ENCODE measurements at places on chromosomes 6 and 20.

GRCh38 chr6:35638679-35639078 is 50.0 kb downstream of the FKBP5 start:
- no peak for DNase-seq

DNA sequence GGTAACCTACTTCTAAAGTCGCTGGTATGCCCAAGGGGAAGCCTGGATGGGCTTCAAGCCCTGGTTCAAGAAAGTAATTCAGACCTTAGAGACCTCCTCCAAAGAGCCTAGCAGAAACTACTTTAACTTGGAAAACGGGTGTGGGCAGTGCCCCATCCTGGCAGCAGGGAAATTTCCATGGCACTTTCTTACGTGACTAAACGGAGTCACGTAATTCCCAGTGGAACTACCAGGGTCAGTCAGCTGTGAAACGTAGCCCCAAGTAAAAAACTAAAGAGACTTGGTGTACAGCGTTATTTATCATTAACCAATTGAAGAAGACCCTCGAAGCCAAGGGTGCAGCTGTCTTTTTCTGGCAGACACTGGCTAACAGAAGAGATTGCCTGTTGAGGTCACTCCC is 114.0 kb downstream of the RCAN2 start:
- no peak for DNase-seq

GRCh38 chr6:126716032-126716431 is 376.1 kb downstream of the CENPW start:
- no peak for DNase-seq

DNA sequence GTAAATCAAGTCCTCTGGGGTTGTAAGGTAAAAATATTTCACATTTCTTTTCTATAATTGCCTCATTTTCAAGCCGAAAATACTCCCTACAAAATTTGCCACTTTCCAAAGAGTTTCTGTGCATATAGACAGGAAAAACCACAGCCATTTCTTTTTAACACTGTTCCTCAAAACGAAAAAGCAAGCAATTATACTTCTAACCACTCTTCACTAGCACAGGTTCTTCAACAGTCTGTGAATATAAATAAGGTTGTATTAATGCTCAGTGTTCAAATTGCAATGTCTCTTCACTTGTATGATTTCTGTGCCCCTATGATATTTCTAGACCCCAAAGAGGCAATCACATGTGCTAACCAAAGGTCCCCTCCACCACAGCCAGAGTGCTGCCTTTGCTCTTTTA is 206.0 kb downstream of the SIM1 start:
- peak; percentile 18 for DNase-seq

- peak; percentile 43 for DNase-seq
Observed at GRCh38 chr20:10671919-10672623, 1.7 kb downstream of the JAG1 start.

GRCh38 chr6:22020299-22021003 is 276.4 kb downstream of the PRL start:
- no peak for DNase-seq

GRCh38 chr6:23566418-23566817 is 559.6 kb upstream of the NRSN1 start:
- DNase-seq: no peak

- DNase-seq: no peak
Observed at GRCh38 chr6:148528292-148528691, 185.7 kb downstream of the SASH1 start.

- no peak for DNase-seq
Observed at GRCh38 chr6:53922539-53922981, 127.8 kb downstream of the LRRC1 start.

DNA sequence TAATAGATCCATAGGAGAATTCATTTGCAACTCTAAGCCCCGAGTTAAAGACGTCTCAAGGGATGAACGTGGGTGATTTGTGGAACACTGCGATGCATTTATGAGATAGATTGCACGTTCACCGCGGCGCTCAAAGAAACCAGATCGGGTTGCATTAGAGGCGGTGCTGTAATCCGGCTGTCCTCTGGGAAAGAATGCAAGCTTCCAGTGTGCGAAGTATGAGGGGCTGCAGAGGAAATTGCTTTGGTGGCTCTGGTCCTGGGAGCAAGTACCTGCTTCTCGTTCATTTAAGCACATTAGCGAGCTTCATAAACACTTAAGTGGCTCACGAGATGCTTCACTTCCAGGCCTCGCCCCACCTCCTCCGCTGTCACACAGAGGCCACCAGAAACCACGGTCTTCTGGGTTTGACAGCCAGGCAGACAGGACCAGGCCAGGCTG is 182.3 kb downstream of the CDH4 start:
- DNase-seq: no peak

DNA sequence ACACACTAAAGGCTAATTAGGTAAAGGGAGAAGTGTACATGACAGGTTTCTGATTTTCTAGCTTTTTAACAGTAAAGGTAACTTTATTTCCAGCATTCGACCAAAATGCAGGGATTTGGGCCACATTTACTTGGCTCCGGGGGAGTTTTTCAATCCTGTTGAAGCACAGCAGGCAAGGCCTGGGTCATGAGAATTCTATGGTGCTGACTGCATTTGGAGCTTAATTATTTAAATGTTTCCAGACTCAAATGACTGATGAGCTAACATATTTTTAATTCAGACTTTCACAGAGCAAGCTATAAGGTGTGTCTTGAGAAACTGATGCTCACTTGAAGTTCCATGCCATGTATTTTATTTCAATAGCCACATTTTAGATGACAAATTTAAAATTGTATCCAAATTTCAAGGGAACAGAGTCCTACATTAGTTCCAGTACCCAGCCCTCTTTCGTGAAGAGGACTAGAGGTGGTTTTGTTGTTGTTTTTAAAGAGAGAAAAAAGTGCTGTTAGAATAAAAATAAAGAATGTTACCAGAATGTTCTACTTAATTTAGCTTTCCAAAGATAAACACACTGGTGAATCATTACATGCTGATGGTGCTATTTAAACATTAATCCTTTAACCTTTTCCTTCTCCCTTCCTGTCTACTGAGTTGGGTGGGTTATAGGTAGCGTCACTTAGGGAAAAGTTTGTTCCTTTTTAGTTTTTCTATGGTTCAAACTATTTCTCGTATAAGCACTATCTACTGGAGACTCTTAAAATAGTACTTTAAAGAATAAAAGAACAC is 82.3 kb upstream of the PHACTR2 start:
- DNase-seq: no peak

DNA sequence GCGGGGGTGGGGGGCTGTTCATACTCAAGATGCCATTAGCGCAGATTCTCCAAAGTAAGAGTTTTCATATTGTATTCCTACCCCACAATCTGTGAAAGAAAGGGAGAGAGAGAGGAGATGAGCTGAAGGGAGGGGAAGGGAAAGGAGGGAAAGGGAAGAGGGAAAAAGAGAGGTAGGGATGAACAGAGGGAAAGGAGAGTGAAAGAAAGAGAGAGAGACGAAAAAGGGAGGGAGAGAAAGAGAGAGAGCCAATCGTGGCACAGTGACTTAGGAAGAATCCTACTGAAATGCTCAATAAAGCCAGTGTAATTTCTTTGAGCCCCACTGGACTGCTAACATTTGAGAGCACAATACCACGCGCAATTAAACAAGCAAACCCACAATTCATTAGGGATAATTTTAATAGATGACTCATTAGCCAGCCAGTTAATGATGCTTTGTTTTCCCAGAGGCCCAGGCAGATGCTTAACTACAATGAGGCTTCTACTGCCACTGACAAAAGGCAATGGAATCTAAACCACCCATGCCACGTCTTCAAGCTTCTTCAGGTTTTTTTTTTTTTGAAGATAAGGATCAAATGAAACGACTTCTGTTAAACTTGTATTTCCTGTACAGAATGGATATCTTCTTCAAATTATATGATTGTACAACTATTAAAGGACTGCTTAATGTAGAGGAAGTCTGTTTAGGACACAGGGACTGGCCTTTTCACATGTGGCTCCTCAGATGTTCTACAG is 306.8 kb downstream of the FOXC1 start:
- no peak for DNase-seq

DNA sequence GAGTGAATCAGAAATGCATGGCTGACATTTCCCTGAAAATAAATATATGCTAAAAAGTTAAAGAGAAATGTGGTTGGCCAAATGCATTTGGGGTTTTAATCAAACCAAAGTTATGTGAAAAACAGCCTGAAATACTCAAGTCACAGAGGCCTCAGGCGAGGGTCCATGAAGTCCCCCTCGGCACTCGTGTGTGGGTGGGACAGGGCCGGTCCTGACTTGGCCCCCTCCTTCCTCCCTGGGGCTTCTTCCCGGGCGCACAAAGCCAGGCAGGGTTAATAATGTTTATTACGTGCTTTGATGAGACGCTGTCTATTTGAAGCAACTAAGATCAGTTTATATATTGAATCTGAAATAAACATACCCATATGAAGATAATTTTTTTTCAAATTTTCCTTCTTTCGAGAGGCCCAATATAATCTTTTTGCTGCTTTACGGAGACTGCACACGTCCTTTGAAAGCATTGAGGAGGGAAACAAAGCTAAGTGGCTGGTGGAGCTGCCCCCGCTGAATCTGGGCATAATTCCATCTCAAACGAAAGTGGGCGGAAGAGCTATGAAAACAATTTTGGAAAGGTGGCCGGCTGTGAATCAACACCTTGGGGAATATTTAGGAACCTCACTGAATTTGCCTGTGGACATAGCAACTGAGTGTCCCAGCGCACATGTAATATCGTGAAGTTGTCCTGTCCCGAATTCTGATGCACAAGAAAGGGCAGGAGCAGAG is 55.8 kb upstream of the SMOC2 start:
- no peak for DNase-seq

GRCh38 chr6:28343898-28344677 is 5.7 kb upstream of the ZKSCAN3 start:
- no peak for DNase-seq

GRCh38 chr6:125165256-125165655 is 11.7 kb downstream of the TPD52L1 start:
- DNase-seq: no peak

DNA sequence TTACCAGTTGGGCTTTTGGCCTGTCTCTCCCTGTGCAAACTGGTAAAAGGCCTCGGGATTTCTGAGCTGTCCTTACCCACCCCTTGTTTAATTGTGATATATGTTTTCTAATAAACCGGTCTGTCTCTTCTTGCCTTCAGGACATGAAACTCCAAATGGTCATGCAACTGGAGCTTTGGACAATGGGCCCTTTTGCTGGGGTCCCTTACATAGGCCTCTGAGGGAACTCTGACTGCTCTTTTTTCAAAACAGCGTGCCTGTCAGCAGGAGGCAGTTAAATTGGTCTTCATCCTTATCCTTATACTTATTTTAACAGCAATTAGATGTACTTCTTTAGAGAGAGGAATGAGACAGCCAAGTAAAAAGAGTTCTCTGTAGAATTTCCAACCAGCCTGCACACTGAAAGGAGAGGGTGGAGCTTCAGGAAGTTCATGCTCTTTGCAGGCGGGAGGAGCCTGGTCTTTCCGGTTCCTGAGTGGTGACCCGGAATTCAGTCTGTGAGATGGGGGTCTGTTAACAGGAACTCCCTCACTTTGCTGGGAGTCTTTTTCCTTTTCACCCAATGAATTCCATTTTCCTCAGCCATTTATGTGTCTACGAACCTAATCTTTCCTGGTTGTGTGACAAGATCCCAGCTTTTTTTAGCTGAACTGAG is 299.6 kb upstream of the GJE1 start:
- no peak for DNase-seq

GRCh38 chr20:11929947-11930346 is 12.3 kb downstream of the BTBD3 start:
- DNase-seq: no peak

- DNase-seq: no peak
Observed at GRCh38 chr20:46040902-46041535, 12.0 kb downstream of the SLC12A5 start.

- no peak for DNase-seq
Observed at GRCh38 chr20:33821270-33821836, 10.2 kb downstream of the CHMP4B start.

DNA sequence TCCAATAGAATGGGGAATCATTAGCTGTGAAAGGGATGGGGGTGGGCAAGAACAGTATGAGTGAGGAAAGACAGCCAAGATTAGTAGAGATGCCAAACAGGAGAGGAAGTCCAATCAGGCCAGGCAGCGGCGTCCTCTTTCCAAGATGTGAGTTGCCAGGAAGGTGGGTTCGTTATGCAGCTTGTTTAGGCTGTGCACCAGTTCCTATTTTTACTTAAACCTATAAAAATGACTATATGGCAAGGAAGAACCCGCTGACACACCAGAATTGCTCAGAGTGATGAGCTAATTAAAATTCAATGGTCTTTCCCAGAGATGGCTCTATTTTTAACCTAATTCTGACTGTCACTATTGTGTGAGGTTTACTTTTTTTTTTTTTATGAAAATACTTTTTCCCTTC is 88.2 kb downstream of the SLC22A23 start:
- no peak for DNase-seq

DNA sequence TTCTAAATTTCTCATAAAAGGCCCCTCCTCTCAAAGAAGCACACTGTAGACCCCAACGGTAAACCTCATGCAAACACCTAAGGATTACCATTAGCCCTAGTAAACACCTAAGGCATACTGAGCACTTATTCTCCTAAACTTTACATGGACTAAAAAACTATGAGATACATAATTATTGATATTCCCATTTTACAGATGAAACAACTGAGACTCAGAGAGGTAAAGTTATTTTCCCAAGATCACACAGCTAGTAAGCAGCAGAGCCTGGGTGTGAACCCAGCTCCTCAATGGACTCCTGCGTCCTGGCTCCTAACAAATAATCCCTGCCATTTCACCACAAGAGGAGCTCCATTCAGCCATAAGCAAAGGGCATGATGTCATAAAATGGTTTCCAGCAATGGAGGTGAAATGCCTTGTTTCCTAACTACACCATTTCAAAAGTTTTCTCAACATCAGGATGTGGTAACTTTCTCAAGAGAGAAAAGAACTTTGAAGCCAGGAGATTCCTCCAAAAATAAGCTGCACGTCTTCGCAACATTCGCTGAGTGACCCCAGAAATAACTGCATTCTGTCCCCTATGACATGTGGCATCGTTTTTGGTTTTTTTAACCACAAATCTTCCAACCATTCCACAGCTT is 4.1 kb downstream of the ATP9A start:
- DNase-seq: no peak

DNA sequence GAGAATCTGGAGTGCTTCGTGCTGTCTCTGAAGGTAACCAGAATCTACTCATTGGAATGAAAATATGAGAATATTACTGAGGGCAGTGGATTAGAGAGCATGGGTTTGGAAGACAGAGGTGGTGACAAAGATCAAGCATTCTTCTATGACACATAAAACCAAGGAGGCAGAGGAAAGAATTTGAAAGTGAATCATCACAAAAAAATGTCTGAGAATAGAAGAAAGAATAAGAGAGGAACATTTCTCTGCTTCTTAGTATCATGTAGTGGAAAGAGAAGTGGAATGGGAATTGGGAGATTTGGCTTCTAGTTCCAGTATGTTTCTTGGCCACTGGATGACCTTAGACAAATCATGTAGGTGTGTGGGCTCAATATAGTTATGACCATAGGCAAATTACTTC is 474.0 kb downstream of the TFAP2B start:
- DNase-seq: no peak

GRCh38 chr6:45552536-45552935 is 174.8 kb upstream of the SUPT3H start:
- no peak for DNase-seq

- DNase-seq: no peak
Observed at GRCh38 chr6:22057962-22058361, 238.9 kb downstream of the PRL start.

Data from AML-193 (cell line).